ENCODE measurements at places on chromosomes 7 and 10.

GRCh38 chr7:158682456-158682855 lies 22.1 kb downstream of the NCAPG2 start:
- no peak for DNase-seq

DNA sequence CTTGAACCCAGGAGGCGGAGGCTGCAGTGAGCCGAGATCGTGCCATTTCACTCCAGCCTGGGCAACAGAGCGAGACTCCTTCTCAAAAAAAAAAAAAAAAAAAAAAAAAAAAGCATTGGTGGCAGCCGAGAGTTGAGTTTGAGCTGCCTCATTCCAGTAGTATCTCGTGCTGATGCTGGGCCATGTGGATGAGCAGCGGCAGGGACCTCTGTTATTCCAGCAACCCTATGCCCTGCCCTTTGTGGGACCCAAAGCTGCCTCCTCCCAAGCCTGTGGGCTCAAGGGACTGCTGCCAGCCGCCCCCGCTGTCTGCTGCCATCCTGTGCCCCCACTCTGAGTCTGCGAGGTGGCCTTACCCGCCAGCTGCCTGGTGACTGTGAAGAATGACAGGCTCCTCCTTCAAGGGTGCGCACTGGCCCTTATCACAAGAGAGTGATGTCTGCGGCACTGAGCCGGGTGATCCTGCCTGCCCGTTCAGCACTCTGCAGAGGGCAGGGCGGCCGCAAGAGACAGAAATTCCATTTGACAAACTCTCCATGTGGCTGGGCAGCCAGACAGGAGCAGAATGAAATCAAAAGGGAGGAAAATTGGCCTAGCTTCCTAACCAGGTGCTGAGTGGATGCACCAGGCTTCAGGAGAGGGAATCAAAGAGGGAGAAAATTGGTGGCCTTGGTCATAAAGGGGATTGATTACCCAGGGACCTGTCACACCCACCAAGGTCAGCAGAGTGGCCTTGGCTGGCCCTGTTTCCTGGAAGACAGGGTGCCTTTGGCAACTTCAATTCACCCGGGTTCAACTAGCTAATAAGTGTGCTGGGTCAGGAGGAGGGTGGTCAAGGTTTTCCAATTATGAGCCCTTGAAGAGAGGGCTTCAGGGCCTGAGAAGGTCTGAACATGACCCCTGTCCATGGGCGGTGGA lies 65.3 kb upstream of the ZMIZ1 start:
- DNase-seq: no peak

DNA sequence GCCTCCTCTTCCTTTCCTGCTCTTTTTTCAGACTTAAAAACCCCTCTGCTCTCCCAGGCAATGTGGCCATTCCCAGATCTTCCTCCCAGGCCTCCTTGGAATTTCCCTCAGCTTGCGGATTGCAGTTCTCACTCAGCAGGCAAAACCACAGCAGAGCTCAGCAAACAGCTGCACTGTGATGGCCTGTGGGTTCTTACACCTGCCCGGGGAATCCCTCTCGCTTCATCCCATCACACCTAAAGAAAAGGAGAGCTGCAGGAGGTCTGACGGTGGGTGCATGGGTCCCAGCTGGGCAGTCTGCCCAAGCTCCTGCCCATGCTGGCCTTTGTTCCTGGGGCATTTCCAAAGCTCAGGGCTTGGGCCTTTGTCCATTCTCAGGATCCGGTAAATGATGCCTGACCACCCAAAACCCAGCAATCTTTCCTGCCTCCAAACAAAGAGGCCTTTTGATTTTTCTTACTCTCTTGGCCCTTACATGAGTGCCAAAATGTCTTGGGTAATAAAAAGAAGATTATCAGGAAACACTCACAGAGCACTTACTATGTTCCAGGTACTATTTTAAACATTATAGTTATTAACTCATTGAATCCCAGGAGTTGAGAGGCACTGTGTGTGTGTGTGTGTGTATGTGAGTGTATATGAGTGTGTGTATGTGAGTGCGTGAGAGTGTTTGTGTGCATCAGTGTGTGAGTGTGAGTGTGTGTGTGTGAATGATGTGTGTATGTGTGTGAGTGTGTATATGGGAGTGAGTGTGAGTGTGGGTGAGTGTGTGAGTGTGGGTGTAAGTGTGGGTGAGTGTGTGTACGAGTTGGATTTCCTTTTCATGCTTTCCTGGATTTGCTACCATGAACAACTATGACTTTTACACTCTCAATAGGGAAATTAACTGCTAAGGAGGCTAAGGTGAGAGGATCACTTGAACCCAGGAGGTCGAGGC lies 64.5 kb upstream of the PODXL start:
- no peak for DNase-seq

DNA sequence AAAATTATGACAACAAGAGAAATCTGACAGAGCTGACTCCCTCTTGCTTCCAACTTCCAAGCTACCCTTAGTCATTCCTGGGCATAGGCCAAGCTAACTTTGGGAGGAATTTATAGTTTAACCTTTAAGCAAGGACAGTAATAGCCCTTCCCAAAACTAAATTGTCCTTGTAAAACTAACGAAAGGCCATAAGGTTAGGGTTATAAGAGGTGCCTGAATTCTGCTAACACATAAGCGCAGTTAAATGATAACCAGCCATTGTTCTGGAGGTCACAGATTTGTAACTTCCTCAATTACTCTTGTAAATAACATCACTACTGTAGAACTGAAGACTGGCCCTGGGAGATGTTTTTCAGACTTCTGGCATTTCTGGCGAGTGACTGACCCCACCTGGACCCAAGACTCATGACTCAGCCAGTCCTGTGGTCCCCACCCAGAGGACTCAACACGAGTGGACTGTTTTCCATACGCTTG lies 481.2 kb downstream of the KCNMA1 start:
- peak; percentile 47 for DNase-seq

- no peak for DNase-seq
These were observed 18.8 kb upstream of the VWA2 start for GRCh38 chr10:114220281-114220680.

DNA sequence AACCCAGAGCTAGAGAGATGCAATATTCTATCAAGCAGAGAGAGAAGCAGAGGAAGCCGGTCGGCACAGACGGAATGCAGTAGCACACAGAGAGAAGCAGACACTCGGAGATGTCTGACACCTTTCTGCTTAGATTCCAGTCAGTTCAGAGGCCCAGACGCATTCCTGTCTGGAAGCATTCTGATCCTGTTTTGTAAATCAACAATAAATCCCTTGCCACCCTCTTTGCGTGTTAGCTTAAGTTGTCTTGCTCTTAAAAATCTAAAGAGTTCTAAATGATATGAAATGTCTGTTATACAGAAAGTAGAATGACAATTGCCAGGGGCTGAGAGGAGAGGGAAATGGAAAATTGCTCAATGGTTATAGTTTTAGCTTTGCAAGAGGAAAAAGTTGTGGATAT lies 27.4 kb upstream of the ATRNL1 start:
- no peak for DNase-seq

DNA sequence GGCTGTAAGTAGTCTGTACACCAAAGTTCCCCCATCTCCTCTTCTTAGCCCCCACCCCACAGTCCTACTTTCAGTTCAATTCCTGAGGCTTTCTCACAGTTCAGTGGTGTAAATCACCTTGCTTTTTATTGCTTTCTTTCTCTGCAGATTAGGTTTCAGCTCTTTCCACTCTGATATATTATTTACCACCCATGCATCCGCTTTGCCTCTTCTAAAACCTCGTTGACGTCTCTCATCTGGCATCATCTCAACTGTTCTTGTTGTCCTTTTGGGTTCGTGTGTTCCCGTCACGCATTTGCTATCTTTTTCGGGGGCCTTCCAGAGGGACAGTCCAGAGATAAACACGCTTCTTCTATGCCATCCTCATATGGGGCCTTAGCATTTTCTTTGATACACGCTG lies 597.9 kb upstream of the DPP6 start:
- no peak for DNase-seq

- no peak for DNase-seq
These were observed 27.6 kb upstream of the MKRN1 start for GRCh38 chr7:140506788-140507464.

DNA sequence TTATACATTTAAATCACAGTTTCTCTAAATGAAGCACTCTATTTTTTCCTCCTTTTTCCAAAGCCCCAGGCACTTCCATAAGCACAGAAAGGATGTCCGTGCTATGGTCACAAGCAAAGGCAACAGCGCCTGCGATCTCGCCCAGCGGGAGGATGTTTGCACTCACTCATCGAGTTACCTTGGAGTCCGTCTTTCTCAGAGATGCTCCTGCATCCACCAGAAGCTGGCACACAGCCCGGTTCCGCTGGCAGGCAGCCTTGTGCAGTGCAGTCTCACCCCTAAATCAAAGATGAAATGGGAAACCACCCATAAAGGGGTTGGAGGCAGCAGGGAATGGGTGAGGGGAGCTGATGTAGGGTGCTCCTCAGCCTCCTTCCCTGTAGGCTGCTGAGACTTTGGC lies 51.9 kb upstream of the PTN start:
- no peak for DNase-seq

GRCh38 chr10:132347211-132347930 lies 15.4 kb downstream of the LRRC27 start:
- DNase-seq: no peak

- DNase-seq: peak; percentile 5
These were observed 68.9 kb downstream of the DYNC1I1 start for GRCh38 chr7:95840953-95841950.

DNA sequence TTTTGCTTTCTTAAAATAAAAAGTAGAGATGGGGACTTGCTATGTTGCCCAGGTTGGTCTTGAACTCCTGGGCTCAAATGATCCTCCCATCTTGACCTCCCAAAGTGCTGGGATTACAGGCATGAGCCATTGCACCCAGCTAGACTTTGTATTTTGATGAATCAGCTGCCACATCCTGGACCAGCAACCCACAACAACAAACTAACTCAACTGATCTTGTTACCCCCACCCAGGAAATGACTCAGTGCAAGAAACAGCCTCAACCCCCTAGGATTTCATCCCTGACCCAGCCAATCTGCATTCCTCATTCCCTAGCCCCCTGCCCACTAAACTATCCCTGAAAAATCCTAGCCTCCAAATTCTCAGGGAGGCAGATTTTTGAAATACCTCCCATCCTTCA lies 123.8 kb downstream of the IPMK start:
- no peak for DNase-seq

GRCh38 chr10:31829776-31830175 lies 98.9 kb downstream of the ARHGAP12 start:
- no peak for DNase-seq

DNA sequence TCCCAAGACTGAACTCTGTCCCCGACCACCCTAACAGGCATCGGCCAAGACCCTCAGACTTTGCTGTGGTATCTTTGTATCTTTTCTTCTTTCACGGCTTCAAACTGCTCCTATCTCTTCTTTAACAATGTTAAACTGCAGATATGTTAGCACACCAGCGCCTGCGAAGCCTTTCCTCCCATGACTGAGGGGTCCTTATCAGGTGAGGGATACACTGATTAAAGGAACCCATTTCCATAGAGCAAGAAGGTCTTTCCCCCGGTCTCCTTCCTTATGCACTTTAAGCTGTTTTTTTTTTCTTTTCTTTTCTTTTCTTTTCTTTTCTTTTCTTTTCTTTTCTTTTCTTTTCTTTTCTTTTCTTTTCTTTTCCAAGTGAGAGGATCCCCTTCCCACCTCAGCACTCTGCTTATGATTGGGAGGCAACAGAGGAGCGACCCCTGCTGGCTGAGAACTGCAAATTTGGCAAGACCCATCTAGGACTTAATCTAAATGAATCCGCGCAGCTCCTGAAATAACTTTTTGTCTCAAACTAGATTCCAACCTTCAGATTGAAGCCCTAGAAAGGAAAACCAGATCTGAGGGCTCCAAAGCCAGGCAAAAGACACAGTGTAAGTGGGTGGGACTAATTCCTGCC lies 109.9 kb downstream of the ITGB8 start:
- DNase-seq: no peak

GRCh38 chr7:135768064-135768463 lies 19.5 kb upstream of the FAM180A start:
- no peak for DNase-seq

DNA sequence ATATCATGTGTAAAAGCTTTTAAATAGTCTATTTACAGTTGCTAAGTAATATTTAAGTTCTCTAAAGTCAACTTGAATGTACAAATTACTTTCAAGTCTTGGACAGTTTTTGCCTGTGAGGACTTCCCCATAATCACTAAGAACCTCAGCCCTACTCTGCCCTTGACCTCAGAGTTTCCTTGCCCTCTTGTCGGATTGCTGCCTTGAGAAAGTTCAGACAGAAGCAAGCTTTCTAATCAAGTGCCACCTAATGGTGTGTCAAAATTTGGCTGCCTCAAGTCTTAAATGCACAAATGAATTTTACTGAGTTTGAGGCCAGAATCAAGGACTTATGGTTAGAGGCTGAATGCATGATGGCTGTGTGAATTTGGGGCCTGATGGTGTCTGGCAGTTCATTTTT lies 88.3 kb upstream of the KAT6B start:
- no peak for DNase-seq

DNA sequence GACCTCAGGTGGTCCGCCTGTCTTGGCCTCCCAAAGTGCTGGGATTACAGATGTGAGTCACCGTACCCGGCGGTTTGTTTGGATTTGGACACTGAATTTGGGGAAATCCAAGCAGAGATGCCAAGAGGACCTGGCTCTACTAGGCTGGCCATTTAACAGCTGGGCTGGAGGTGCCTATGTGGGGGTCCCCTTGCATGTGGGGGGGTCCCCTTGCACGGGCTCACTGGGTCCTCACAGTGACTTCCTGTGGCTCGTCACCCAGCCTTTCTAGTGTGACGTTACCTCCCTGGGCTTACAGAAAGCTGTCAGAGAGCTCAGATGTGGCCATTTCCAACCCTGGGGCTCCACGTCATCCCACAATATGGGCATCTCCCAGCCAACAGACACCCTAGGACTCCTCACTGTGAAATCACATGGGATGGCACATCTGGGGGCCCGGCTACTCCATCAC lies 49.3 kb upstream of the GNA12 start:
- DNase-seq: no peak

- no peak for DNase-seq
These were observed 28.6 kb downstream of the PIK3AP1 start for GRCh38 chr10:96691761-96692160.

GRCh38 chr7:7237201-7237977 lies 55.0 kb downstream of the C1GALT1 start:
- no peak for DNase-seq

DNA sequence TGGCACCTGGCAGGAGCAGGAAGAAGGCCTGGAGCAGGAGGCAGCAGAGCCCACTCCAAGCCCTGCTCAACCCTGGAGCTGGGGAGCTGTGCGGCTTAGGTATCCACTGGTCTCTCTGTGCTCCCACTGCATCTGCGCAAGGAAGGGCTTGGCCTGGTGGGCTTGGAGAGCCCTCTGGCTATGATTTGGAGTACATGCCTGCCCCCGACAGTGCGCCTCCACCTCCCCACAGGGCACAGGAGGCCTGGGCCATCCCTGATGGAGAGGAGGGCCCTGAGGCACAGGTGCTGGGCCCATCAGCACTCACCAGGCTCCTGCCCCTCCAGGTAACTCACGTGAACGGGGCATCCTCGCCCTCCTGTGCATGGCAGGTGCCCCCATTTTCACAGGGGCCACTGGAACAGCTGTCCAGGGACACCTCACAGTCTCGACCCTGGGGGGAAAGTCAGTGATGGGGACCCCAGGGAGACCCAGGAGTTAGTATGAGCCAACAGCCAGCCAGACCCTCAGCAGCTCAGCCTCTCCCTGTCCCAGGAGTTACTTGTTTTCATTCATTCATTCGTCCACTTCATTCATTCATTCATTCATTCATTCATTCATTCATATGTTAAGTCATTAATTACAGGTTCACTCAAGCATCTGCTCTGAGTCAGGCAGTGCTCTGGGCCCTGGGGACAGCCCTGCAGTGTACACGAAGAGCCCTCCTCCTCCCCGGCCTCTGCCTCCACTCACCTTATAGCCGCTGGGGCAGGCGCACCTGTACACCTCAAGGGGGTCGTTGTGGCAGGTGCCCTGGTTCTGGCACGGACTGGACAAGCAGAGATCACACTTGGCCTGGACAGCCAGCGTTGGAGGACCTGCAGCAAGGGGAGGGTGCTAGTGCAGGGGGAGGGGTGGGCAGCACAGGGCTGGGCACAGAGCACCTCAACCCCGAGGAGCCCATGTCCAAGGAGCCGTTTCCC lies 167.2 kb downstream of the SLIT1 start:
- no peak for DNase-seq

All from SW 1271 (cell line).